Tracheal epithelial cell (primary cell): ENCODE measurements at places on chromosomes 7 and 10. TPM values are rescaled to one million over a fixed set of nuclear protein-coding genes. Genes with fewer than 3 reads are reported as not detected.

Gene GPR22
- total RNA-seq: not detected in 2 replicates

Gene SYT15
- not detected in 2 replicates for total RNA-seq

Gene AMZ1
- under 0.01 and 0.24 TPM in 2 replicates for total RNA-seq

Gene ABCB1
- total RNA-seq: 0.64 and 13.3 TPM in 2 replicates

Gene GIMAP2
- total RNA-seq: 0.24 TPM in 1 of 2 replicates, not detected in the other

Gene FAM25G
- not detected in 2 replicates for total RNA-seq
